ENCODE measurements at places on chromosomes 13 and 19.

GRCh38 chr19:7831452-7831851 is 1.4 kb downstream of the EVI5L start:
- DNase-seq: no peak

GRCh38 chr13:24147570-24147963 is 13.0 kb upstream of the SPATA13 start:
- no peak for DNase-seq

- no peak for DNase-seq
Measured at GRCh38 chr13:20431080-20431479, 94.6 kb downstream of the CRYL1 start.

GRCh38 chr19:11659612-11660011 is 62.3 kb downstream of the ZNF627 start:
- no peak for DNase-seq

DNA sequence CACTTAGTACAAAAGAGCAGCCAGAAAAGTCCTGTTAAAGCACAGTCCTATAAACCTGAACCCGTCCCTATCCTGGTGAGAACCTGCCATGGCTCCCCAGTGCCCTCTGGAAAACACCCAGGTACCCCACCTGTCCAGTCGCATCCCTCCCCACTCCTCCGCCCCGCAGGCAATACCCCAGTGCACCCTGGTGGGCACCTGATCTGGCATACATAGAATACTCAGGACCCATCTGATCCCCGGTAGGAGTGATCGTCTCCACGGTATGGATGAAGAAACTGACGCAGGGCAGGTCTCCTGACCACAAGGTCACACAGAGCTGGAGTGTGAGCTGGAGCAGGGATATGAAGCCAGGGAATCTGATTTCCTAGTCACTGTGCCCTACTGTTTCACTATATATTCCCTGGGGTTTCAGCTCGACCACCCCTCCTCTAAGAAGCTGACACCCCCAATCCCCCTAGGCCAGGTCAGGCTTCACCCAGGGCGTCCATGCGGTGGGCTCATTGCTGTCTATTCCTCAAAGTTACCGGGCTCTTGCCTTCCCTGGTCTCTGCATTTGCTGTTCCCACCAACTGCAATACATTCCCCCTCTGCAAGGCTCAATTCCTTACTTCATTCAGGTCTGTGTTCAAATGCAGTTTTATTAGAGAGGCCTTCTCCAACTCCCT is 12.6 kb downstream of the FBXO46 start:
- no peak for DNase-seq

- no peak for DNase-seq
Measured at GRCh38 chr19:1495799-1496713, 5.1 kb downstream of the REEP6 start.

DNA sequence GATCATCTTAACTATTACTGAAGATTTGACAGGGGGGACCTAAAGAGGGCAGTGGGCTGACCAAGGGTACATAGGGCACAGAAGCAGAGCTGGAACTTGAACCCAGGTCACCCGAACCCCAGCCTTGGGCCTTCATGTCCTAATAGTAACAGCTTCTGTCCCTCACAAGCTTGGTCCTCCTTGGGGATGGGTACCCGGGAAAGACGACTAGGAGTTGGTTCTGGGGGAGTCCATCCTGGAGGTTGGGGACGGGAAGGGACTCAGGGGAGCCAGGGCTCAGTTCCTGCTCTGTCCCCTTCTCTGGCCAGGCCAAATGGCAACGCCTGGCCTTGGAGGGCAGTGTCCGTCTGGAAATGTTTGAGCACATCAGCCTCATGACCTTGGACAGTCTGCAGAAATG is 39.6 kb upstream of the CYP4F8 start:
- no peak for DNase-seq

DNA sequence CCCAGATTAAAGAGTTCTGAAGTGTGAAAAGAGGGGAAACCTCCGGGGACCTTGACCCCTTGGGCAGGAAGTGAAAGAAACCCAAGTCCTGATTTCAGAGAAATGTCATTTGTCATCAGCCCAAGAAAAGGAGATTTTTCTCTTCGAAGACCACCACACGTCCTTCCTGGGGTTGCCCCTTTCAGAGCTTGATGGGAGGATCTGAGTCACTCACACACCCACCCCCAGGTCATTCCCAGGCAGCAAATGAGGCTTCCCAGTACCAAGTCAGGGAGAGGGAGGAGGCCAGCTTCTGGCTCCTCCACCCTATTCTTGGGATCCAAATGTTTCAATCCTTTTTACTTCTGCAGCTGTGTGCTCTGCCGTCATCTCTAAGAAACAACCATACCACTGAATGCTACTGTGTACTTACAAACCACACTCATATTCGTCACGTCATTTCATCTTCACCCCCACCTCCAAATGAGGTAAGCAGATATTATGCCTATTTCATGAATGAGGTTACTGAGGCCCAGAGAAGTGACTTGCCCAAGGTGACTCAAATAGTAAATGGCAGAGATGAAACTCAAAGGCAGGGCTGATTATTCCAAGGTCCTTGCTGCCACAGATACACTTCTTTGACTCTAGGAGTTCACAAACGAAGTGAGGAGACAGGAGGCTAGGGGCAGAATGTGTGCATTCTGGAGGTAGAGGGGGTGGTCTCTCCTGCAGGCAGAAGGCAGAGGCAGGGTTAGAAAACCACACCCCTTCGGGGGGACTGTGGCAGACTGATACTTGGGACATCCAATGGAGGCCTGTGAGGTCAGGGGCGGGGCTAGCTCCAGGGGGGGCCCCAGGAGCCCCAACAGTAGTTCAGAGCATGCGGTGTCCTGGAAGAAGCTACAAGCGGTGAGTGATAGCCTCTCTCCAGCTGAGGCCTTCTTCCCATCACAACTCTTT is 5.0 kb upstream of the KMT2B start:
- DNase-seq: peak; percentile 67

GRCh38 chr19:926589-927350 is 935 bp downstream of the ARID3A start:
- no peak for DNase-seq

GRCh38 chr19:54427586-54427985 is 12.3 kb downstream of the TTYH1 start:
- DNase-seq: no peak

GRCh38 chr19:4369109-4369887 is 25.9 kb downstream of the MPND start:
- DNase-seq: peak; percentile 92

DNA sequence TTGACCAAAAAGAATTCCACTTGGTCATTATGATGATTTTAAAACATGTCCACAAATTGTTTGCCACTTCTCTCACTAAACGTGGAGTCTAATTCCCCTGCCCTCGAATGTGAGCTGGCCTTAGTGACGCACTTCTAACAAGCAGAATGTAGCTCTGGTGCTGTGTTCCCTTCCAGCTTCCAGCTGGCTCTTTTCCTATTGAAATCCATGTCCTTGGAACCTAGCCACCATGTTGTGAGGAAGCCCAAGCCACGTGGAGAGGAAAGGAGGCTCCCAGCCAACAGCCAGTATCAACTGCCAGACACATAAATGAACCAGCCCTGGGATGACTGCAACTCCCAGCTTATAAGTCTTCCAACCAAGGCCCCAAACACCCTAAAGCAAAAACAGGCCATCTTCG is 23.6 kb upstream of the CEBPA start:
- DNase-seq: no peak

DNA sequence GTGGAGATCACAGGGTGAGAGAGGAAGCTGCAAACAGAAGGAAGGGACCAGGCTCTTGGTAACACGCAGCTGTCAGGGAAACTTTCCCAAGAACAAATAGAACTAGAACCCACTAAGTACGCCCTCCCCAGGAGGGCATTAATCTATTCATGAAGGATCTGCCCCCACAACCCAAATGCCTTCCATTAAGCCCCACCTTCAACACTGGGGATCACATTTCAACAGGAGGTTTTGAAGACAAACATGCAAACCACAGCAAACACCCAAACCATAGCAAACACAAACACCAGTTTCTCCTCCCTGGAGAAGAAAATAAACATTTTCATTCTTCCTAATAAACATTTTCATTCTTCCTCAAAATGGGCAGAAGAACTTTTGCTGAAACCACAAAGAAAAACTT is 329.6 kb downstream of the EFNB2 start:
- no peak for DNase-seq

DNA sequence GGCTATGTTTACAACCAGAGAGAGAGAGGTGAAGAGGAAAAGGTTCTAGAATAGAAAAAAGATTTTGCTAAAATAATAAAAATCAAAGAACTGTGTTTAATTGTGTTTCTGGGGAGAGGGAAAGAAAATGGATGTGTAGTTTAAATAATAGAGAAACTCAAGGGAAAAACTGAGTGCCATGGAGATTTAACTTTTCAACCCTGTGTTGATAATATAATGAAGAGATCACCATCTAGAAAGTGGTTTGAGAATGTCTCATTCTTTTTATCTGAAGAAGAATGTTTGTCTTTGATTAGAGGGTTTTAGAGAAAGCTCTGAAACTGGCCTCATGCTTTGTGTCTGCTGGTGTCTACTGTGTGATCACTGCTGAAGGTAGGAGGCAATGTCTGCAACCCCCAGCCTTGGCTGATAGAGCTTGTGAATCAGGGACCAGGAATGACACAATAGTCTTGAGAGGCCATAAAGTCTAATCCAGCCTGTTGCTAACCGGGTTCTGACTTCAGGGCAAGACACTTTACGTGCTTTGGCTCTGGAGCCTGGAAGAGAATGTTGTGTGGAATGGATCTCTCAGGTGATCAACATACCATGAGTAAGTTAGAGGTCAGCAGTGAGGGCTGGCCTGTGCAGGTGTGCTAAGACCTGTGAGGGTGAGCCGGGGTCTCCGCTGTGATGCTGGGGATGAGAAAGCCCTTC is 5.4 kb downstream of the COL4A2 start:
- DNase-seq: no peak

DNA sequence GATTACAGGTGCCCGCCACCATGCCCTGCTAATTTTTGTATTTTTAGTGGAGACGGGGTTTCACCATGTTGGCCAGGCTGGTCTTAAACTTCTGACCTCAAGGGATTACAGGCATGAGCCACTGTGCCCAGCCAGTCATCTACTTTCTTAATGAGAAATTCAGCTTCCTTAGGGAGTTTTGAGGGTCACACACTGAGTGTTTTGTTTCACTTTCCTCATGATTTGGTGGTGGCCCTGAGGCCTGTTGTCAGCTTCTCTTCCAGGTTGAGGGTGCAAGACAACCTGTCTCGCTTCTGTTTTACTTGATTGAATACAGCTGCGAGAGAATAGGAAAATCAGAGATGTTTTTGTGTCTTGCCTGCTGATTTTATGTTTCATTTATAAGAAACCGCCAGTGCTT is 9.9 kb downstream of the FRY start:
- no peak for DNase-seq

- no peak for DNase-seq
Measured at GRCh38 chr19:38781058-38781457, 7.7 kb upstream of the LGALS7 start.

GRCh38 chr19:46719629-46720502 is 3.0 kb upstream of the PRKD2 start:
- no peak for DNase-seq

DNA sequence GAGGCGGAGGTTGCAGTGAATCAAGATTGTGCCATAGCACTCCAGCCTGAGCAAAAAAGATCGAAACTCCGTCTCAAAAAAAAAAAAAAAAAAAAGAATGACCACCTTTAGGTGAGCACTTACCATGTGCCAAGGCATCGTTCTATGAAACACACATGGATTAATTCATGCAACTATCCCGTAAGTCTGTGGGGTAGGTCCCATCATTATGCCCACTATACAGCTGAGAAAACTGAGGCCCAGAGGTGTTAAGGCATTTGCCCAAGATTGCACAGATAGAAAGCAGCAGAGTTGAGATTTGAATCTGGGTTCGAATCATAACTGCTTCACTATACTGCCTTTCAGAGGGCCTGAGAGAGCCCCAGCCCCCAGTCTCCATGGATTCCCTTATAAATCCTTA is 2.3 kb downstream of the GMFG start:
- no peak for DNase-seq

DNA sequence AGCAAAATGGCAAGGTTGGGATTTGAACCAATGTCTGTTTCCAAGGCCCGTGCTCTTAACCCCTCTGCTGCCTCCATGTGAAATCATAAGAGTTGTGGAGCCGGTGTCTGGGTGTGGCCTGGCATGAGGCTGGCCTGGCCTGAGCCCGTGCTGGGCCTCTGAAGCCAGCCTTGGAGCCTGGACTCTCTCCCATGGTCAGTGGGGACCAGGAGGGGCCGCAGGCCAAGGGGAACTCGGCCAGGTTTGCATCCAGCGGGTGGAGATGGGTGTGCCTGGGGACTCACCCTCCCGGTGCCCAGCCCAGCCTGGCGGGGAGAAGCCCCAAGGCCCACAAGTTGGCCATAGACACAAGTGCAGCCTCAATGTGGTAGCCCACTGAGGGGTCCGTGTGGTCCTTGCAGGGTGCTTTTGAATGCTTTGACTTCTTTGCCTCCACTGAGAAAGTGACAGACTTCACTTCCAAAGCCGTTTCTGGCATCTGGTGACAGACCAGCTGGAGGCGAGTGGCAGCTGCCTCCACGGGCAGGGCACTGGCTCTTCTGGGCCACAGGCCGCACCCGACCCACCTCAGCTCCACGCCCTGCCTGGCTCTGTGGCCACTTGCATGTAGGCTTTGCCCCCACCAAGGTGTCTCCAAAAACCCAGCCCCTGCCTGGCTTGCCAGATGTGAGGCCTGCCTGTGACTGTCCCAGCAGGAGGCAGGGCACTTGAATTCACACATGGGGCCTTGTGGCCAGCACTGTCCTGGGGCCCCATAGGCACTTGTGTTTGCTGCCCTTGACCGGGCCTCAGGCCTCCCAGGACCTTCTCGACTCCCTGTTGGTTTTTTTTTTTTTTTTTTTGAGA is 26.2 kb upstream of the NCCRP1 start:
- DNase-seq: no peak

DNA sequence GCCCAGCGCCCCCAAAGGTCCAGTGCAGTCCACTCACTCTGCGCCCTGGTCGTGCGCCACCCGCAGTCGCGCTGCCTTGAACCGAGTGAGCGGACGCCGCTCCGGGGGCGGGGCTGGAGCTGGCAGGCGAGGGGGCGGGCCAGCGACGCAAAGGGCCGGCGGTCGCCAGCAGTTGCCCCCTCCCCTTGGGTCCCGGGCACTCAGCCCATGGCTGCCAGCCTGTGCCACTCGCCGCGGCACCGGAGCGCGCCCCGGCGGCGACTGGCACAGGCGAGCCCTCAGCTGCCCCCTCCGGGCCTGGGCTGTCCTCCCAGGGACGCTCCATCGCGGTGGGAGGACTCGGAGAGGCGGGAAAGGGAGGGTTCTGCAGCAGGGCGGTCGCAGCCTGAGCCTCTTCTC is at the start of gene S1PR5:
S1PR5 (minus strand) TSS at position 87 of the 399 bp plus-strand sequence. CDS start 2,436 bp downstream, outside the sequence.
- no peak for DNase-seq

GRCh38 chr13:26604784-26605545 is 47.5 kb downstream of the WASF3 start:
- no peak for DNase-seq

GRCh38 chr13:37277435-37278144 is 172.1 kb upstream of the CSNK1A1L start:
- DNase-seq: no peak

All from activated CD4-positive, alpha-beta T cell treated with anti-CD3 and anti-CD28 coated beads, Interleukin-2, amount 10 ng/mL, durations not matched to agents 7 days and 5 days (primary cell).